ENCODE measurements at places on chromosomes 11 and 22.
A peak's percentile ranks its signal among the peaks of the same experiment; 100 is the strongest.

GRCh38 chr11:2273771-2274170 lies 3.4 kb upstream of the ASCL2 start:
- no peak for DNase-seq

- DNase-seq, result no peak
Measured at GRCh38 chr11:120137187-120137610, 714 bp downstream of the TRIM29 start.

GRCh38 chr11:32396991-32397390 lies 38.3 kb downstream of the WT1 start:
- no peak for DNase-seq

DNA sequence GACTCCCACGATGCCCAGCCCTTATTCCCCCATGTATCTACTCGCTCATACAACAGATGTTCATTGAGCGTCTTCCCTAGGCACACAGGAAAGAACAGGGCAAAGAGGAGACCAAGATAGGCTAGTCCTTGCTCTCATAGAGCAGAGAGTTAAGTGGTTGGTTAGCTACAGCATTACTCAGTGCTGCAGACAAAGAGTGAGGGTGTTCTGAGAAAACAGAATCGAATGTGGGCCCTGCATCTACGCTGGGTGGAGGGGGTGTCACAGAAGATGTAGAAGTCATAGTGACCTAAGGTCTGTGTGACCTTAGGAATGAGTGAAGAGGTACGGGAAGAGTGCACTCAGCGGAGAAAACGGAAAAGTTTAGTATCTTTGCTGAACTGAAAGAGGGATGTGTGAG lies 12.3 kb downstream of the PSMD13 start:
- DNase-seq, result no peak

DNA sequence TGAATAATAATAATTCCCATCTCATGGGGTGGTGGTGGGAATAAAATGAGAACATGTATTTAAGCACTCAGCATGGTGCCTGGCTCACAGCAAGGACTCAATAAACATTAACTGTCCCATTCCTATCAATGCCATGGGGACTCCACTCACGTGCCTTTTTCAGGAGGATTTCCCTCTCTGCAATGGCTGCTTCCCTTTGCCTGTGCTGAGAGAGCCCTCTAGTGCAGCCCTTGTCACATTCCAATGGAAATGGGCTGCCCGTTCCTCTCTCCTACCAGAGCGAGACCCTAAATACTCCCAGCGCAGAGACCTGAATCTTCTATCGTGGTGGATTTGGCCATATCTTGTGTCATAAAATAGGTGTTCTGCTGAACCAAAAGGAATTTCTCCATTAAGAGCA lies 621.5 kb upstream of the B3GAT1 start:
- DNase-seq, result no peak

- peak; percentile 21 for DNase-seq
Measured at GRCh38 chr11:125457814-125458343, 38.2 kb downstream of the FEZ1 start.

DNA sequence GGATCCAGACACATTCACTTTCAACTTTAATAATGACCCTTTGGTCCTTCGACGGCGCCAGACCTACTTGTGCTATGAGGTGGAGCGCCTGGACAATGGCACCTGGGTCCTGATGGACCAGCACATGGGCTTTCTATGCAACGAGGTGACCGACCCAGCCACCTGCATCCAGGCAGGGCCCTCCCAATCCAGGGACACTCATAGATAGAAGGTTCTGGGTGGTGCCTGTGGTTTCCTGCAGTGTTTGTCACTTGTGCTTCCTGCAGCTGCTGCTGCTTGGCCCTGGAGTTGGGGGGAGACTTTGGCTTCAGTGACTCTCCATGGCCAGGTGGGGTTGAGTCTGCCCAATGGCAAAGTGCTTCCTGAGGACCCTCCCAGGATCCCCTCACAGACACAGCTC lies 7.3 kb downstream of the APOBEC3B start:
- DNase-seq, result no peak

DNA sequence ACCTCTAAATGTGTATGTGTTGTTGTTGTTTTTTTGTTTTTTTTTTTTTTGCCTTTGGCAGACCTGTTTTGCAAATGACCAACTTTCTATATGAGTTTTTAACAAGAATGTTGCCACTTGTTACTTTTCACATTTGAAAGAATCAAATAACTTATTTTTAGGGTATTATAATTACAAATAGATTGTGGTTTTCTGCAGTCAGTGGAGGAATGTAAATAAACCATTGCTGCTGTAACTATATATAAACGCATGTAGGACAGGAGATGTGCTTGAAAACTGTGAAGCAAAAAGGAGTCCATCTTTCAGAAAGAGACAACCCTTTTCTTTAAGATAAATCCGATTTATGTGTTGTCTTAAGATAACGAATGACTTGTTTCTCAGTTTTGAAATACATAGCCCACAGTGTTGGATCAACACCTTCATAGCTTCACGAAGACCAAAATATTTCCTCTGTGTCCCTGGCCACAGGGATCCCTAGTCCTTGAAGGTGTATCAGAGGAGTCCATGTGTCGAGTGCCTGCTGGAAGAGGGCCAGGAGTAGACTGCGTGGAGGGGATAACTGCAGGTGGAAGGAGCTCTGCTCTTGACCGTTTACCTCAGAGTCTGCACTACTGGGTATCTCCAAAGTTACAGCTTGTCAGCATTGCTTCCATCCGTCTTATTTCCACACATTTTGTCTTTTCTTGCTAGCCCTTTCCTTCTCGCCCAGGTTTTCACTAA lies 24.7 kb downstream of the TNRC6B start:
- no peak for DNase-seq

DNA sequence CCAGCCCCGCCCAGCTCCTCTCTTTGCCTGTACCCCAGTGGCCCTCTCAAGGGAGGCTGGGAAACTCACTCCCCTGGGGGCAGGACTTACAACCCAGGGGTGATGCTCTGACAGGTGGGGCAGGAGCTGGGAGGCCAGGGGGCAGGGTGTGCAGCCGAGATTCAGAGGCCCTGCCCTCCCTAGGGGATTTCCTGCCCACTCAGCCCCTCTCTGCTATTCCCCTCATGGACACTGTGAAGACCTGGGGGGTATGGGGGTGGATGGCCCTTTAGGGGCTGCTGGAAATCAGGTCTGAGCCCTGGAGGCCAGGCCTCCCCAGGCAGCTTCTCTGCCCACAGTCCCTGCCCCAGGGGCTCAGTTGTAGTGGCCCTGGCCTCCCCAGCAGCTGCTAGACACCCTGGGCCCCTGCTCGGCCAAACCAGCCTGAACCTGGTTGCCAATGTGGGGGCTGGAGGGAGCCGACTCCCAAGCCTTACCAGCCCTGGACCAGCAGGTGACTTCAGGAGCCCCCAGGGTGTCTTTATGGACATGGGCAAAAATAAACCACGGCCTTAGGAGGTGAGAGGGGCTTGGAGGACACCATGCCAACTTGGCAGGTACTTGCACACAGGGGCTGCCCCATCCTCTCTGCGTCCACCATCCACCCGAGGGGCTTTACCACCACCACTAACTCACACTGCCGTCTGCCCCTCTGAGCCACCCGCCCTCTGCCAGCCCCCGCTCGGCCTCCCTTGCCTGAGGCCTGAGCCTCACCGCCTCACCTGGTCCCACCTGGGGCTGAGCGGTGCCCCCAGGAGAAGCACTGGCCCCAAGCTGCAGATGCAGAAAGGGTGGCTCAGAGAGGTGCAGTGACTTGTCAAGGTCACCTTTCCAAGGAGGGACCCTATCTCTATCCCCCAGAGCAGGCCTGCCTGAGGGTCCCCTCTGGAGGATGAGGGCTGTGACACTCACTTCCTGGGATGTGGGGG lies 2.8 kb upstream of the PHLDA2 start:
- no peak for DNase-seq

GRCh38 chr11:125373426-125374391 lies 122.4 kb downstream of the FEZ1 start:
- DNase-seq, result no peak

Data from suppressor macrophage (primary cell).